GM03348 (cell line): ENCODE measurements at places on chromosomes 16 and 17.

GRCh38 chr17:36918211-36918691, 19.0 kb upstream of the LHX1 start:
- no peak for DNase-seq

DNA sequence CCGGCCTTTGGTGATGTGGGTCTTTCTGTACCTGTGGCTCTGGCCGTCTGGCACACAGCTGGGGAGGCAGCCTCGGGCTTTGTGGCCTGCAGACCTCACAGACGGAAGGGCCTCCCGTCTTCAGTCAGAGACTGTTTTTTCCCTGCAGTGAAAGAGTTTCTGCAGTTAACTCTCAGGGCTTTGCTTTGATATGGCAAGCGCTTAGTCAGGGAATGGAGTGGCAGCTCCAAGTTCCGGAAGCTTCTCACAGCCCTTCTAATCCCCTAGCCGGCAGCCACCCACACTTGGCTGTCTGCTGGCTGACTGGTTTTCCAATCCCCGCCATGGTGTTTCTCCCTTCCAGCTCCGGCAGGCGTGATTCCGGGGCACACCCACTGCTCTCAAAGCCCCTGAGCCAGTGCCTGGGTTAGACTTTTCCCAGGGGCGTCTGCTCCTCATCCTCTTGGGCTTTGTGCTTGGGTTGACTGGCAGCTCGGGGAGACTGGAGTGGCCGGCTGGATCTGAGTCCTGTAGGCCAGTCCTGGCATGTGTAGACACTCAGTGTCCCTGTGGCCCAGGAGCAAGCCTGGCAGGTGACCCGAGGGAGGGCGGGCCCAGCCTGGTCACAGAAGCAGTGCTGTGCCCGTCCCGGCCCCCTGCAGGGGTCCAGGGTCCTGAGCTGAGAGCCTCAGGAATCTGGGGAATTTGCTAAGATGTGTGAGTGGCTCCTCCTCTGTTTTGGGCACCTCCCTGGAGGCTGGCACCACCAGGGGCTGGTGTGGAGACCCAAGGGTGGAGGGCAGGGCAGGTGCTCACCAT, 29.9 kb downstream of the BAIAP2 start:
- peak; percentile 88 for DNase-seq

DNA sequence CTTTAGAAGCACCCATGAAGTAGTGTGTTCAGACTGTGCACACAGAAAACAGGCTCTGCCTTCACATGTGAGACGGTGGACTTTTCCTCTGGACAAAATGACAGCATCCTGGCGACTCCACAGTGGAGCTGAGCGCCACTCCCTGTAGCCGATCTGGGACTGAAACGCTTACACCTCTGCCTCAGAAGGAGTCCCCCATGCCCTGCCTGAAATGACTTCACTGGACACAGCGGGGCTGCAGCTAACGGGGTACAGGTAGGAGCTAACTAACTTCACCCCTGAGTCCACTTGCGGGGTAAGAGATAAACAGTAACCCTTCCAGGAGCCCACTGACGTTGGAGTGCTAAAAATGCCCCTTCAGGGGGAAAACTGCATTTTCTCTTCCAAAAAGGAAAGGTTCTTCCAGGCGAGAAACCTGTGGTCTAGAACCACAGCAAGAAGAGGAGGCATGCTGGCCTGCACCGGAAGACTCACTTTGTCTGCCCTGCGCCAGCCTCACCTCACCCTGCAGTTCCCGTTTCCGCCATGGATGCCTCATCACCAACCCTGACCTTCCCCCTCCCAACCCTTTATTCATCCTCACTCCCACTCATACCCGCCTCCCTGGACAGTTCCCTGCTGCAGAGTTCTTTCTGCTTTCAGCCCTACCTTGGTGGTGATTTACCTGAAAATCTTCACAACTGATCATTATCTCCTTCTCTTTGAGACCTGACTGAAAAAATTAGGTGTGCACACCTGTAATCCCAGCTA, 19.4 kb upstream of the ENDOV start:
- no peak for DNase-seq

- DNase-seq = no peak
These were observed 28.7 kb upstream of the MED9 start for GRCh38 chr17:17448076-17448475.

- DNase-seq = peak; percentile 31
These were observed 1.5 kb downstream of the GGA2 start for GRCh38 chr16:23508589-23509440.

DNA sequence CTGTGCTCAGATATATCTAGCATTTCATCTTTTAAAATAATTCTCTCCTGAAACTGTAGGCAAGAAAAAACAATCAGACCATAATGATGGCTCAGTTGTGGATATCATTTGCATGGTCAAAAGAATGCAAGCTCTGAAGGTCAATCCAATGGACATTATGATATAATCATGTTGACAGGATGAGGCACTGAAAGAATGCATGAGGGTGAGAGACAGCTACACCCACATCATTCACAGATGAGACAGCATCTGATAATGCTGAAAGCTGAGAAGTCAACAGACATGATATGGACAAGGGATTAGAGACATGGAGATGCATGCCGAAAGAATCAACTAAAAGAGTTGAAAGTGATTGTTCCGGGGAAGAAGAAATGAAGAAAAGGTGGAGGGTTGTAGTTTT, 346.4 kb upstream of the CDH5 start:
- peak; percentile 60 for DNase-seq

DNA sequence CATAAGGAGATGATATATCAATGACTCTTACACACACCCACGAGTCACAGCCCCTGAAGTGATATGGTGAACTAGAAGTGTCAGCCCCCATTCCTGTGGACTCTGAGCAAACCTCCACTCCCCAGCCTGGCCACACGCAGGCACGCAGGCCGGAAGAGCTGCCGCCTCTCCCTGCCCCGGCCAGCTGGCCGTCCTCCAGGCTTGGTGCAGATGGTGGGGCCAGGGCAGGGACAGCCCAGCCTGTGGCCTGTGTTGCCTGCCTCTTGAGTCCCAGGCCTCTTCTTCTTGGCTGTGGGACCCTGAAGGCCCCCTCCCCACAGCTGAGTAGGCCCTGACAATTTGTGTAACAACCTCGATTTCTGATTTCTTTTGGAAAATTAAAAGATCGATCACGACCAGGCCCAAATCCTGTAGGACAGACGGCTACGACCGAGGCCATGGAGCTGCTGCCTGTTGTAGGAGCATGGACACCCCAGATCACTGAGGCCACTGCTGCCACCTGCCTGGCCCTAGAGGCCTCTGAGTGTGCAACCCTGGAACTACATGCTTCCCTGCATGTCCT, 10.0 kb upstream of the MPRIP start:
- DNase-seq = peak; percentile 94

GRCh38 chr16:55828680-55829079, 4.2 kb downstream of the CES1 start:
- DNase-seq = no peak

GRCh38 chr17:17385491-17385890, 82.3 kb downstream of the NT5M start:
- no peak for DNase-seq

DNA sequence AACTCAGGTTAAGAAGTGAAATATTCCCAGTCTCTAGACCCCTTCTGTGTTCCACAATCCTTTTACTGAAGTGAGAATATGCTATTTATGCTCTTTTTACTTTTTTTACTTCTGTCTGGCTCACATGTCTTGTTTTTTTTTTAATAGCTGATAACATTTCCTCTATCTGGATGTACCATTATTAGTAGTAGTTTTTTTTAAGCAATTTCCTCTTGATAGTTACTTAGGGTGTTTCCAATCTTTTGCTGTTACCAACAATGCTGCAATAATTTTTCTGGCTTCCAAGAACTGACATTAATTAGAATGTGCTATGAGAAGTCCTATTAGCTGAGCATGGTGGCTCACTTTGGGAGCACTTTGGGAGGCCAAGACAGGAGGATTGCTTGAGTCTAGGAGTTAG, 32.0 kb downstream of the KSR1 start:
- DNase-seq = no peak
